Transverse colon (tissue), 4 donors: ENCODE measurements at places on chromosomes 4 and X. TPM values are rescaled to one million over a fixed set of nuclear protein-coding genes. Genes with fewer than 3 reads are reported as not detected.

UGT8 gene
- total RNA-seq = 41.0 TPM

- H3K4me3 ChIP-seq = no peak overlapping the region
- H3K27ac ChIP-seq = no peak overlapping the region
- H3K36me3 ChIP-seq = no peaks in the 10 kb centered on the region
- peak; percentile 12 for DNase-seq
Measured at GRCh38 chr4:106898621-106899230, 137.4 kb downstream of the DKK2 start.

DNA sequence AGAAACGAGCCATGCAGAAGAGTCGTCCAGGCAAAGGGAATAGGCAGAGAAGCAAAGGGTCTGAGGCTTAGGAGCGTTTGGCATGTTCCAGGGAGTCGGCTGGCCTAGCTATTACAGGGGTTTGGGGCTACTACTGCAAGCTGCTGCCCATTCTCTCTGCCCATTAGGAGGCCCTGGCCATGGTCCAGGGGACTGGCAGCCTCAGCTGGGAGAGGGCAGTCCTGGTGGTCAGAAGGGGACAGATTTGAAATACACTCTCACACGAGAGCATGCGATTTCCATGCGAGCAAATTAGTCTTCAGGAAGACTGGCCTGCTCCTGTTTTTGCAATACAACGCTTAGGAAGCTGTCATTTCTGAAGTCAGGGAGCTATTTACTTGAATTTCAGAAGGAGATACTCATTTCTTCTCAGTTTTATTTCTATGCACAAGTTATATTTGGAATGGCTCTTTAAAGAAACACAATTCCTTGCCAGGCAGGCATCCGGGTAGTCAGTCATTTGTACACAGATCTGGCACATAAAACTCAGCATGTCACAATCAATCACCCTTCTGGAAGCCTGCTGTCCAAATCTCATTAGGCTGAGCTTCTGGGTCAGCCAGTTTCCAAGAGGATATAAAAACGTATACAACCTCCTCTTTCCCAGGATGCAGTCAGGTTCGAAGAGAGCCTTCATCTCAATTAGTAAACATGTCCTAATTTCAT, 27.0 kb downstream of the PROM1 start:
- no peaks in the 10 kb centered on the region for H3K27me3 ChIP-seq
- no peak overlapping the region for H3K27ac ChIP-seq
- DNase-seq = no peak
- no peak overlapping the region for H3K4me3 ChIP-seq
- no peaks in the 10 kb centered on the region for H3K4me1 ChIP-seq

GRCh38 chr4:140152013-140152703, 1.8 kb downstream of the MAML3 start:
- H3K27me3 ChIP-seq = no peaks in the 10 kb centered on the region
- H3K4me1 ChIP-seq = peaks cover 27% of the 10 kb centered on the region
- H3K36me3 ChIP-seq = no peaks in the 10 kb centered on the region
- peak; percentile 83 for DNase-seq
- peak overlapping the region; percentile 79 for H3K4me3 ChIP-seq
